Ureter (tissue), 1 donor: ENCODE measurements at places on chromosomes 4 and X. TPM values are rescaled to one million over a fixed set of nuclear protein-coding genes. Genes with fewer than 3 reads are reported as not detected.

- DNase-seq = no peak
Observed at GRCh38 chr4:13162886-13163285, 321.3 kb downstream of the RAB28 start.

DNA sequence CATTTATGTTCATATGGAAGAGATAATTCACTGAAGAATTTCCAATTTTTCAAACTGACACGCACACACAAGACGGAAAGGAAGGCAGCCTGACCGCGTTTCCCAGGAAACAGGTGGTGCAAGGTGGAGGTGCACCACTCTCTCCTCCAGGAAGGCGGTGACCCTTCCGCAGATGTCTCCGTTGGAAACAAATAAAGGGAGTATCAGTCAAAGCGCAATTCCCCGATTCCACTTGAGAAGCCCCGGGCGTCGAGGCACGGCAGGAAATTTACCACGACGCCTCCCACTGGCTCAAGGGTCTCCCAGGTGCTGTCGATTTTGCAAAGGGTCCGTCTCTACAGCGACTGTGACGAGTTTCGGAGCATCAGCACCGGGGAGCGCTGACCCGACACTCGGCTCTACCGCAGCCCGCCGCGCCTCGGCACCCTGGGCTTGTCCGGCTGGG, 770 bp upstream of the TIGD2 start:
- DNase-seq = no peak

GRCh38 chr4:79848329-79848728, 224.7 kb downstream of the ANTXR2 start:
- DNase-seq = no peak

DNA sequence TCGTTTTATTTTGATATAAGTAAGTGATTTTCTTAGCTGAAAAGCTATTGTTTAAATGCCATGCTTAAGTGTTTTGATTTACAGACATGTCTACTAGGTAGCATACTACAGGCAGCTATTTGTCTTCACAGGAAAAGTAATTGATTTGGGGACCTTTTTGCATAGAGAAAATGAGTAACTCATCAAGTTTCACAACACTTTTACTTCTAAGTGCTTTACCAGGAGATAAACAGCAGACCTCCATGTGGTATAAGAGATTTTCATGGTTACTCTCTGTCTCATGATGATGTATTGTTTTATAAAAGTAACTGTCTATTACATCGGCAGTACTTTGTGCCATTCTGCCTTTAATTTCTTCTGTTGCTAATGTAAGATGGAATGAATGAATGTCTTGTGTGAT, 28.7 kb downstream of the RBPJ start:
- DNase-seq = no peak

GRCh38 chrX:46551494-46552128, 6.4 kb upstream of the ZNF674 start:
- no peak for DNase-seq

- DNase-seq = no peak
Observed at GRCh38 chr4:6217716-6218381, 17.5 kb upstream of the JAKMIP1 start.

DNA sequence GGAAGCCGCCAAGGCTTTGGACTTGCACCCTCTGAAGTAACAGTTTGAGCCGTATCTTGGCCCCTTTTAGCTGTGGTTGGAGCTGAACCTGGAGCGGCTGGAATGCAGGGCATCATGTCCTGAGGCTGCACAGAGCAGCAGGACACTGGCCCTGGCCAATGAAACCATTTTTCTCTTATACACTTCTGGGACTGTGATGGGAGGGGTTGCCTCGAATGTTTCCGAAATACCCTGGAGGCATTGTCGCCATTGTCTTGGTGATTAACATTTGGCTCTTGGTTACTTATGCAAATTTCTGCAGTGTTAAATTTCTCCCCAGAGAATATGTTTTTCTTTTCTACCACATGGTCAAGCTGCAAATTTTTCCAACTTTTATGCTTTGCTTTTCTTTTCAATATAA, 137.2 kb downstream of the MAGEC1 start:
- DNase-seq = no peak

ANXA3 gene
- total RNA-seq = 39.4 TPM

F9 gene
- total RNA-seq = not detected

RBMXL3 gene
- not detected for total RNA-seq
